Spinal cord (tissue), 10 donors: ENCODE measurements at places on chromosomes 1 and 21. TPM values are rescaled to one million over a fixed set of nuclear protein-coding genes. Genes with fewer than 3 reads are reported as not detected.

Gene SEMA6C
- total RNA-seq, result 10.2 TPM

Gene CHIT1
- 0.79 TPM for total RNA-seq

Gene SPRR5
- not detected for total RNA-seq

GRCh38 chr1:168819668-168820067 lies 90.7 kb upstream of the DPT start:
- H3K4me3 ChIP-seq, result no peak overlapping the region
- no peaks in the 10 kb centered on the region for H3K4me1 ChIP-seq
- no peak for DNase-seq

DNA sequence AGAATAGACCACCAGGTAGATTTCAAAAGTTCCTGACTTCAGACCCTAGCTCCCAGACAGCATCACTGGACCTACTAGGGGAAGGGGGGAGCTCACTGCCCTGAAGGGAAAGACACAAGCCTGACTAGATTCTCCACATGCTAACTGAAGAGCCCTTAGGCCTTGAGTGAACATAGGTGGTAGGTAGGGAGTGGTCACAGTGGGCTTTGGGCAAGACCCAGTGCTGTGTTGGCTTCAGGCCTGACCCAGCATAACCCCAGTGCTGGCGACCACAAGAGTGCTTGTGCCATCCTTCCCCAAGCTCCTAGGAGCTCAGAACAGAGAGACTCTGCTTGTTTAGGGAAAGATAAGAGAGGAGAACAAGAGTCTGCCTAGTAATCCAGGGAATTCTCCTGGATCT lies 51.1 kb upstream of the ACADM start:
- no peak overlapping the region for H3K4me3 ChIP-seq
- H3K36me3 ChIP-seq, result no peaks in the 10 kb centered on the region
- no peaks in the 10 kb centered on the region for H3K4me1 ChIP-seq
- H3K27me3 ChIP-seq, result no peaks in the 10 kb centered on the region
- H3K27ac ChIP-seq, result no peak overlapping the region
- no peak for DNase-seq

GRCh38 chr1:196651637-196652215 lies at the start of gene CFH:
CFH (plus strand) TSS chr1:196652043; CDS start chr1:196652118, 75 bp downstream.
- DNase-seq, result no peak
- H3K27ac ChIP-seq, result no peak within 1 kb of the TSS
- H3K4me1 ChIP-seq, result no peaks in the 10 kb centered on the region
- no peaks in the 10 kb centered on the region for H3K36me3 ChIP-seq
- H3K27me3 ChIP-seq, result no peaks in the 10 kb centered on the region
- peak within 1 kb of the TSS; percentile 10 for H3K4me3 ChIP-seq

DNA sequence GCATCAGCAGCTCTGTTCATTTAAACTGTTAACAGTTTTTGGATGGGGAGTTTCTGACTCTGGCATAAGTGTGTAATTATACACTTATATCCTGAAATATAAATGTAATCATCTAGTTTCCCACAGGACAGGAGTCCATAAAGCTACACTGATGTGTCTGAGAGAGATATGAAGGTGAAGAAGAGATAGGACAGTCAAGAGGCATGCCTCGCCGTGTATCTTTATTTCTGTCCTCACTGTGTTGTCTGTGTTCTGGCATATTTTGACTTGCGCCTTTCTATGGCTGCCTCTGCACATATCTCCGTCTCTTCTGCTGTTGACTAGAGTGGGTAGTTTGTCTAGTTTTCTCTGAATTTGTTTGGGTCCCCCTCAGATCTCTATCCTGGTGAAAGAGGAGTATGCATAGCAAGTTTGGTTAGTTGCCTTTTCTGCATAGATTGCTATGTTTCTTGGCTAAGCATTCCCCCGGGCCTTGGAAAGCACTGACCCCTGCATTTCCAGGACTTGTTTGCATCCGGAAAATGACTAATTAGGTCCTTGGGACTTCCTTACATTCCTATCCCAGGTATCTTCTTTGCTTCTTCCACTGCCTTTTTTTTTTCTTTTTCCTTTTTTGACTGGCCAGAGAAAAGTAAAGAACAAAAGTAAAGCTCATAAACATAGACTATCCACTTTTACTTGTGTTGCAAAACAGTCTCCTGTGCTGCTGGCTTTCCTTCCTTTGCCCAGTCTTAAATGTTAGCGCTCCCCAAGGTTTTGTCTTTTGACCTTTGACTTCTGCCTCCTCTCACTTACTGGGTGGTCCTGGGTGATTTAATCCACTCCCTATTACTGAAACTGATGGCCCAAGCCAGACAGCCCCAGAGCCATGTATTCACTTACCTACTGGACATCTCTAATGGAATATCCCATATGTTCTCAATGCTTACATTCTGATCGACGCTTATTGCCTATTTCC lies 27.6 kb upstream of the CNN3 start:
- no peaks in the 10 kb centered on the region for H3K27me3 ChIP-seq
- H3K4me1 ChIP-seq, result no peaks in the 10 kb centered on the region
- DNase-seq, result no peak
- no peak overlapping the region for H3K27ac ChIP-seq

- no peaks in the 10 kb centered on the region for H3K27me3 ChIP-seq
- no peak for DNase-seq
- H3K27ac ChIP-seq, result peak overlapping the region; percentile 92
- H3K4me1 ChIP-seq, result peaks cover 8% of the 10 kb centered on the region
- no peaks in the 10 kb centered on the region for H3K36me3 ChIP-seq
Observed at GRCh38 chr1:95003433-95003738, 69.4 kb downstream of the ALG14 start.

DNA sequence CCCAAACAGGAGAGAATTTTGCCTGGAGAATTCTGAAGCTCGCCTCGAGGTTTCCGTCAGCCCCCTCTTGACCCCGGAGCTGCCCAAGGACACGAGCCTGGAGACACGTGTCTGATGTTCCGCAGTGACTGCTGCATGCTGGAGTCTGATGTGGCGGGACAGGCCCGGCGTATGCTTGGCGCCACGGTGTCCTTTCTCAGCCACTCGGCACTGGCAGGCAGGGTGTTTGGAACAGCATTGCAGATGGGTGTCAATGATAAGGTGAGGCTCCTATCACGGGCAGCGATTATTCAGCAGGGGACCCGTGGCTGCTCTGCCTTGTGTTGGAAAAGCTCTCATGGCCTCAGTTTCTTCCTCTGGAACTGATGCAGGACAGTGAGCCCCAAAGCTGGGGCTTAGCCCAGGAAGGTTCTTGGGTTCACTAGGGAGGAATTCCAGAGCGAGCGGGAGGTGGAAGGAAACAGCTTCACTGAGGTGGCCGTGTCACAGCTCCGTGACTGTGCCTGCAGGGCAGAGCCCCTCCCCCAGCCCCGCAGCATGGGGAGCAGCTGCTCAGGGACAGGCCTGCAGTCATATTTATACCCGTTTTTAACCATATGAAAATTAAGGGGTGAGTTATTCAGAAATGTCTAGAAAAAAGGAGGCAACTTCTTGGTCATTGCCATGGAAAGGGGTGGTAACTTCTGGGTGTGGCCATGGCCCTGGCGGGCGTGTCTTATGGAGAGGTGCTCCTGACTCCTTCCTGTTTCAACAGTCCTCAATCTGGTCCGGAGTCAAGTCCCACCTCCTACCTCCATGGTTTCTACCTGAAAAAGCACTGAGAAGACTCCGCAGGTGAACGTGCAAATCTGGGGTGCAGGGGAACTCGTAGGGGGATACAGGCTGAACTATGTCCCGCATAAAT lies 123.4 kb downstream of the SIK1 start:
- DNase-seq, result no peak
- peaks cover 19% of the 10 kb centered on the region for H3K4me1 ChIP-seq

- H3K36me3 ChIP-seq, result peaks cover 9% of the 10 kb centered on the region
- H3K4me1 ChIP-seq, result no peaks in the 10 kb centered on the region
- no peak for DNase-seq
- no peaks in the 10 kb centered on the region for H3K27me3 ChIP-seq
- no peak overlapping the region for H3K4me3 ChIP-seq
Observed at GRCh38 chr1:246640747-246641146, 74.5 kb downstream of the CNST start.

DNA sequence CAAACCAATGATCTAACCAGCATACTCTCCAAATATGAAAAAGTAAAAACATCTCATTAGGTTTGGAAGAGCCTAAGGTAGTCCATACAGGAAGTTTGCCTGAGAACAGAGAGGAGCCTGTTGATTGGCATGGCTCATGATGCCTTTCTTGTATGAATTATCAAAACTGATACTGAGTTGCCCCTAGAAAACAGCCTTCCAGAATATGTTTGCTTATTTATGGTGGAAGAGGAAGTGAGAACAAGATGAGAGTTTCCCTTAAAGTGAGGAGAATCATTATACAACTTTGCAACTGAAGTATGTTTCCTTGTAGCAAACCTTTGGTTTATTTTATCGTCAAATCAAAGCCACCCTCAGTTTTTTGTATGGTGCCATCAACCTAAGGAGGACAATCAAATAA lies 23.8 kb upstream of the KIAA1614 start:
- no peak overlapping the region for H3K4me3 ChIP-seq
- no peaks in the 10 kb centered on the region for H3K4me1 ChIP-seq
- H3K27me3 ChIP-seq, result no peaks in the 10 kb centered on the region
- H3K36me3 ChIP-seq, result no peaks in the 10 kb centered on the region
- H3K27ac ChIP-seq, result no peak overlapping the region
- no peak for DNase-seq

DNA sequence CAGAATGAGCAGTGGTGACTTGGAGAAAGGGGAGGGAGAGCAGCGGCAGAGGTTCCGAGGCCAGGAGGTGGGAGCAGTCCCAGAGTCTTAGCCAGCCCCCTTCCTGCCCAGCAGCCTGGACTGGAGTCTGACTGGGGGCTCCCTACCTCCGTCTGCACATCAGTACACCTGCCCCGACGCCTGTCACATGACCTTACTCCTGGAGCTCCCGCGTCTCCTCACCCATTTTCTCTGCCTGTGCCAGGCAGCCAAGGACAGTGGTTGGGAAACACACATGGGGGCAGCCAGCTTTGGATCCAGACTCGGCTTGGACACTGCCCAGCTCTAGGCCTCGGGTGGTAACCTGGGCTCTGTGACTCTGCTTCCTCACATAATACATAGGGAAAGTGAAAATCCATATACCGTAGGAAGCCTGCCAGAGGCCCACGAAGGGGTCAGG lies 16.9 kb downstream of the ACTRT2 start:
- DNase-seq, result no peak
- no peak overlapping the region for H3K27ac ChIP-seq

- no peak overlapping the region for H3K27ac ChIP-seq
- peaks cover under 1% of the 10 kb centered on the region for H3K27me3 ChIP-seq
- H3K4me3 ChIP-seq, result no peak overlapping the region
- H3K36me3 ChIP-seq, result no peaks in the 10 kb centered on the region
- no peaks in the 10 kb centered on the region for H3K4me1 ChIP-seq
Observed at GRCh38 chr1:221468546-221468945, 273.3 kb downstream of the DUSP10 start.

DNA sequence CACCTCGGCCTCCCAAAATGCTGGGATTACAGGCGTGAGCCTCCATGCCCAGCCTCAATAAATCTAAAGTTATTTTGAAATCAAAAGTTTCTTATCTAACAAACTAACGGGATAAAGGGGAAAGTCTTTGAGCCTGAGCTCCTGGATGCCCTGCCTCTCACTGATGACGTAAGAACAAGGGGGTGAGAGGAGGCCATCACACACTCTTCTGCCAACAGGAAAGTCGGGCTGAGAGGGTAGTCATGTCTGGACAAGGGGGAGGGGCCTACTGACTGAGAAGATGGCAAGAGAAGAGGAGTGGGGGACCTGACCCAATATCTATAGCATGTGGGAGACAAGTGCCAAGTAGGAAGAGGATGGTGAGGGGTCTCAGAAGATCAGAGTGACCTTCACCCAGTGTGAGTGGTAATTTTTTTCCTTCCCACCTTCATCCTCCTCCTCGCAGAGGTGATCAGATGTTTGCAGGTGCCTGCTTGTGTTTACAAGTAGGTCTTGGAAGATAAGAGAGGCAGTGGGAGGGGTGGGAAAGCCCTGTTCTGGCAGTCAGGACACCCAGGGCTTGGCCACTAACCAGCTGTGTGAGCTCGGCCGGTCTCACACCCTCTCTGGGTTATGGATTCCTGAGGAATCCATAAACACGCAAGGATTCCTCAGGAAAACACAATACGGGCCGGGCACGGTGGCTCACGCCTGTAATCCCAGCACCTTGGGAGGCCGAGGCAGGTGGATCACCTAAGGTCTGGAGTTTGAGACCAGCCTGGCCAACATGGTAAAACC lies 9.6 kb downstream of the UQCRHL start:
- no peak for DNase-seq
- no peaks in the 10 kb centered on the region for H3K36me3 ChIP-seq
- no peak overlapping the region for H3K27ac ChIP-seq
- H3K4me1 ChIP-seq, result peaks cover 14% of the 10 kb centered on the region

GRCh38 chr1:88608139-88608943 lies 75.7 kb upstream of the PKN2 start:
- no peak overlapping the region for H3K4me3 ChIP-seq
- no peaks in the 10 kb centered on the region for H3K27me3 ChIP-seq
- no peak overlapping the region for H3K27ac ChIP-seq
- no peaks in the 10 kb centered on the region for H3K36me3 ChIP-seq
